Heart left ventricle (tissue), 16 donors: ENCODE measurements at places on chromosomes 3 and 15. TPM values are rescaled to one million over a fixed set of nuclear protein-coding genes. Genes with fewer than 3 reads are reported as not detected.

- peaks cover 57% of the 10 kb centered on the region for H3K4me1 ChIP-seq
- no peak for DNase-seq
- H3K36me3 ChIP-seq = no peaks in the 10 kb centered on the region
- no peak overlapping the region for H3K4me3 ChIP-seq
- no peaks in the 10 kb centered on the region for H3K27me3 ChIP-seq
Observed at GRCh38 chr3:123658852-123659206, 74.0 kb upstream of the HACD2 start.

PAK6 gene
- total RNA-seq = 8.8 TPM

- no peak for DNase-seq
- no peaks in the 10 kb centered on the region for H3K4me1 ChIP-seq
- no peaks in the 10 kb centered on the region for H3K27me3 ChIP-seq
- H3K27ac ChIP-seq = no peak overlapping the region
- no peak overlapping the region for H3K4me3 ChIP-seq
- H3K36me3 ChIP-seq = no peaks in the 10 kb centered on the region
Observed at GRCh38 chr3:24725514-24726255, 231.0 kb upstream of the THRB start.

DNA sequence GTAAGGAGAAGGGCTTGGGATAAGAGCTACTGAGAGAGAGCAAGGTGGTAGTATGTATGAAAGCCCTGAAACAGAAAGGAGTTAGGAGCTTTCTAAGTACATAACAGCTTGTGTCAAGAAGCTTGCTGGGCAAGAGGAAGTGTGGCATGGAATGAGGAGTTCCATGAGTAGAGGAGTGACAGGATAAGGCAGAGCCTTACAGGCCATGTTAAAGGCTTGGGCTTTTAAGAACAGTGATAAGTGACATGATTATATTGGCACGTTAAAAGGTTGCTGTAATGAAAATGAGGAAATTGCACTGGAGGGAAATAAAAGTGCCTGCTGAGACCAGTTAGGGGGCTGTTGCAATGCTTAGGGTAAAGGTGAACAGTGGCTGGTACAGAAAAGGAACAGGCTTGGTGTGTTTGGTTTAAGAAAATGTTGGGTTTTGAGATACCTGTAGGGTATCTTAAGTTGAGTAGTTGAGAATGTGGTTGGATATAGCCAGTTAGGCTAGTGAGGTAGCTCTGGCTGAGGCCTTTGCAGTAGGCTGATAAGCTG, 49.0 kb downstream of the MEF2A start:
- no peaks in the 10 kb centered on the region for H3K36me3 ChIP-seq
- peaks cover 92% of the 10 kb centered on the region for H3K4me1 ChIP-seq
- H3K4me3 ChIP-seq = no peak overlapping the region
- no peaks in the 10 kb centered on the region for H3K27me3 ChIP-seq
- DNase-seq = no peak

GRCh38 chr3:143121241-143122088, 1.9 kb downstream of the CHST2 start:
- H3K27ac ChIP-seq = no peak overlapping the region
- DNase-seq = peak; percentile 57
- H3K4me3 ChIP-seq = peak overlapping the region; percentile 55
- H3K4me1 ChIP-seq = no peaks in the 10 kb centered on the region
- no peaks in the 10 kb centered on the region for H3K36me3 ChIP-seq
